Spleen (tissue), 13 donors: ENCODE measurements at places on chromosomes 12 and 14. TPM values are rescaled to one million over a fixed set of nuclear protein-coding genes. Genes with fewer than 3 reads are reported as not detected.

The CRY1 gene
- 15.3 TPM for total RNA-seq

The BBOF1 gene
- 4.2 TPM for total RNA-seq

GRCh38 chr14:100079726-100080005 is 14.4 kb downstream of the EVL start:
- no peak overlapping the region for H3K4me3 ChIP-seq
- no peaks in the 10 kb centered on the region for H3K36me3 ChIP-seq
- DNase-seq = no peak
- no peaks in the 10 kb centered on the region for H3K27me3 ChIP-seq

- H3K4me1 ChIP-seq = peaks cover 12% of the 10 kb centered on the region
- H3K27ac ChIP-seq = peak overlapping the region; percentile 19
- no peak for DNase-seq
- H3K4me3 ChIP-seq = no peak overlapping the region
- H3K36me3 ChIP-seq = no peaks in the 10 kb centered on the region
These were observed 139.3 kb upstream of the ARHGAP5 start for GRCh38 chr14:31937730-31938346.

DNA sequence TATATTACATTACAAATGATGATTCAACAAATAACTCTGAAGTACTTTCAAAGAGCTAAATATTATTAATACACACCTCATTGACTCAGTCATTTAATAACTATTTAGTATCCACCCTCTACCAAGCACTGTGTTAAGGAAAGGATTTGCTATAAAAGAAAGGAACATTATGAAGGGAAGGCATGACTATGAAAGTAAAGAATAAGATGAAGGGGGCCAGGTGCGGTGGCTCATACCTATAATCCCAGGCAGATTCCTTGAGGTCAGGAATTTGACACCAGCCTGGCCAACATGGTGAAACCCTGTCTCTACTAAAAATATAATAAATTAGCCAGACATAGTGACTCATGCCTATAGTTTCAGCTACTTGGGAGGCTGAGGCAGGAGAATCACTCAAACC is 107.9 kb downstream of the PLCZ1 start:
- no peaks in the 10 kb centered on the region for H3K4me1 ChIP-seq
- no peak overlapping the region for H3K27ac ChIP-seq
- H3K4me3 ChIP-seq = no peak overlapping the region
- no peaks in the 10 kb centered on the region for H3K27me3 ChIP-seq

DNA sequence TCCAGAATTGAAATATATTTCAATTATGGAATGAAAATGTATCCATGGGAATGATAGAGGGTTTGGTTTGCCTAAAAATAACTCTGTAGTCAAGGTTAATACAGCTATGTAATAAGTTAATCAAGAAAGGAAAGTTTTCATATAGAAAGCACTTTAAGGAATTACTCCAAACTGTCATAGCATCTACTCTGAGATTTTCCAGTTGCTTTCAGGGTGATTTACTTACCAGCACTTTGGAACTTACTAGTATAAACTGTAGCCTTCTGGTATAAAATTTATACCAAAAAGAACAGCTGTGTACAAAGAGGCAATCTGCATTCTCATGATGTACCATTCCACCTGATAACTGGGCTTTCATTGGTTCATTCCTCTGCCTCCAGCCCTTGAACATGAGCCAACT is 87.1 kb downstream of the ARF6 start:
- no peaks in the 10 kb centered on the region for H3K27me3 ChIP-seq
- no peaks in the 10 kb centered on the region for H3K36me3 ChIP-seq
- H3K27ac ChIP-seq = peak overlapping the region; percentile 4
- DNase-seq = no peak
- peak overlapping the region; percentile 52 for H3K4me3 ChIP-seq

DNA sequence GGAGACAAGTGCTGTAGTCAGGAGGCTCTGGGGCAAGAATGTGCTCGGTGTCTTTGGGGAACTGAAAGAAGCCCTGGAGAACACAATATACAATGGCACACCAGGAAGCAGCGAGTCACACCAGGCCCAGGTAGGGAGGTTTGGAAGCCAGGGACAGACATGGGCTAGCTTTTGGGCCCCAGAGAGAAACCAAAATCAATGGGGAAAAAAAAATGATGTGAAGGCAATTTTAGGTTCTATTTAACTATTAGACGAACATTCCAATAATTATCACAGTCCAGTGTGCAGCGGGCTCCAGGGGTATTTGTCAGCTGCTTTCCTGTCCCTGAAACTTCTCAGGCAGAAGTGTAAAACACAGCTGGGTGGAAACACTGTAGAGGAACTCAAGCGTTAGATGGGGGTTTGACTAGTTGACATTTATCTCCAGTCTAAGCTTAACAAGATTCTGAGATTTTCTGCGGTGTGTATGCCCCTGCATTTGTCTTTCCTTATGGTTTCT is 21.8 kb upstream of the EGLN3 start:
- H3K27me3 ChIP-seq = no peaks in the 10 kb centered on the region
- no peaks in the 10 kb centered on the region for H3K36me3 ChIP-seq
- H3K4me1 ChIP-seq = peaks cover 6% of the 10 kb centered on the region
- H3K27ac ChIP-seq = no peak overlapping the region
- no peak for DNase-seq

GRCh38 chr14:82500222-82500621 is 966.6 kb upstream of the SEL1L start:
- H3K4me1 ChIP-seq = no peaks in the 10 kb centered on the region
- H3K27ac ChIP-seq = no peak overlapping the region
- H3K4me3 ChIP-seq = no peak overlapping the region
- H3K36me3 ChIP-seq = no peaks in the 10 kb centered on the region
- DNase-seq = no peak

- DNase-seq = no peak
- H3K36me3 ChIP-seq = no peaks in the 10 kb centered on the region
- no peak overlapping the region for H3K4me3 ChIP-seq
- no peak overlapping the region for H3K27ac ChIP-seq
These were observed 479.8 kb downstream of the ZFP36L1 start for GRCh38 chr14:68312884-68313610.

GRCh38 chr14:88554457-88555286 is at the start of gene PTPN21:
PTPN21 (minus strand) TSS chr14:88555007; CDS start chr14:88550417, 4,590 bp downstream.
- H3K4me3 ChIP-seq = peak within 1 kb of the TSS; percentile 59
- peaks cover 5% of the 10 kb centered on the region for H3K36me3 ChIP-seq
- peak within 1 kb of the TSS; percentile 88 for H3K27ac ChIP-seq
- H3K27me3 ChIP-seq = peaks cover 81% of the 10 kb centered on the region
